Epithelial cell of proximal tubule (primary cell): ENCODE measurements at places on chromosomes 5 and 9. TPM values are rescaled to one million over a fixed set of nuclear protein-coding genes. Genes with fewer than 3 reads are reported as not detected.

The DRD1 gene
- not detected in 2 replicates for total RNA-seq

The ANKRD31 gene
- total RNA-seq = 0.12 and 0.14 TPM in 2 replicates

DNA sequence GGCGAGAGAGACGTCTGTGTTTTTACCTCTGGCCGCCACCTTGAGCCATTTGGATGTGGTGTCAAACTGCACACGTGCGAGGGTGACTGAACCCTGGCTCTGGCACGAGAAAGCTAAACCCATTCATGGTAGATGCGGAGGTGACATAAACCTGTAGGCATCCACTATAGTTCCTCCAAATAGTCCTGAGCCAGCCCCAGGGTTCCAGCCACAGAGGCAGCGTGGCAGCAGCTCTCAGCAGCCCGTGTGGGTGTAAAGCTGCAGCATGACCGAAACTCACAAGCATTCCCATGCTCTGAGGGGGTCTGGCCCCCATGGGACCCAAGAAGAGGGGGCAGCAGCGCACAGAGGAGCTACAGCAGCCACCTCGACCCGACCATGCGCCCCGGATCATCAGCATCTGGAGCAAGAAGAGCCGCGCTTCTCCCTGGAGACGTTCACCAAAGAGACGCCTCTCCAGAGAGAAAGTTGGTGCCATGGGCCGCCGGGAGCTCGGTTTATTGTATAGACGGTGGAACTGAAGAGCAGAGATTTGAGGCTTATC is 303.8 kb upstream of the IRX4 start:
- DNase-seq = no peak

- no peak for DNase-seq
Measured at GRCh38 chr9:130471411-130472183, 26.8 kb downstream of the ASS1 start.

- no peak for DNase-seq
Measured at GRCh38 chr5:170300361-170301013, 2.9 kb upstream of the LCP2 start.

DNA sequence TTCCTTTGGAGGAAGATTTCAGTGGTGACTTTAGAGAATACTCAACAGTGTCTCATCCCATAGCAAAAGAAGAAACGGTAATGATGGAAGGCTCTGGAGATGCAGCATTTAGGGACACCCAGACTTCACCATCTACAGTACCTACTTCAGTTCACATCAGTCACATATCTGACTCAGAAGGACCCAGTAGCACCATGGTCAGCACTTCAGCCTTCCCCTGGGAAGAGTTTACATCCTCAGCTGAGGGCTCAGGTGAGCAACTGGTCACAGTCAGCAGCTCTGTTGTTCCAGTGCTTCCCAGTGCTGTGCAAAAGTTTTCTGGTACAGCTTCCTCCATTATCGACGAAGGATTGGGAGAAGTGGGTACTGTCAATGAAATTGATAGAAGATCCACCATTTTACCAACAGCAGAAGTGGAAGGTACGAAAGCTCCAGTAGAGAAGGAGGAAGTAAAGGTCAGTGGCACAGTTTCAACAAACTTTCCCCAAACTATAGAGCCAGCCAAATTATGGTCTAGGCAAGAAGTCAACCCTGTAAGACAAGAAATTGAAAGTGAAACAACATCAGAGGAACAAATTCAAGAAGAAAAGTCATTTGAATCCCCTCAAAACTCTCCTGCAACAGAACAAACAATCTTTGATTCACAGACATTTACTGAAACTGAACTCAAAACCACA is 67.4 kb downstream of the VCAN start:
- DNase-seq = no peak

- no peak for DNase-seq
Measured at GRCh38 chr9:4328723-4329122, 28.9 kb upstream of the GLIS3 start.

GRCh38 chr9:131187957-131188356 is 62.6 kb downstream of the NUP214 start:
- no peak for DNase-seq
